ENCODE measurements at places on chromosomes 16 and 17.

DNA sequence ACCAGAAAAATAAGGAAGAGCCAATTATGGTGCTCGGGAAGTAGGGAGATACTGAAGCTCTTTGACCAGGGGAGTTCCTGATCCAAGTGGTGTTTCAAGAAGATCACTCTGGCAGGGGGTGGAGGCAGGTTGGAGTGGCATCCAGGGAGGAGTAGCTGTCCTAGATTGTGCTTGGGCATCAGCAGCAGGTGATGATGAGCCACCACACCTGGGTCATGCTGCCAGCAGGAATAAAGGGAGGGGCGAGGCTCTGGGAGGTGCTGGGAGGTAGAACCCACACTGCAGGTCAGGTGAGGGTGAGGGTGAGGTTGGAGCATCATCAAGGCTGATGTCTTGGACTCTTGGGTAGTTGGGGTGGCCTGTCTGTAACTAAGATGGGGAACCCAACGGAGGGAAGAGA, 35.4 kb upstream of the ADGRG1 start:
- no peak for DNase-seq

DNA sequence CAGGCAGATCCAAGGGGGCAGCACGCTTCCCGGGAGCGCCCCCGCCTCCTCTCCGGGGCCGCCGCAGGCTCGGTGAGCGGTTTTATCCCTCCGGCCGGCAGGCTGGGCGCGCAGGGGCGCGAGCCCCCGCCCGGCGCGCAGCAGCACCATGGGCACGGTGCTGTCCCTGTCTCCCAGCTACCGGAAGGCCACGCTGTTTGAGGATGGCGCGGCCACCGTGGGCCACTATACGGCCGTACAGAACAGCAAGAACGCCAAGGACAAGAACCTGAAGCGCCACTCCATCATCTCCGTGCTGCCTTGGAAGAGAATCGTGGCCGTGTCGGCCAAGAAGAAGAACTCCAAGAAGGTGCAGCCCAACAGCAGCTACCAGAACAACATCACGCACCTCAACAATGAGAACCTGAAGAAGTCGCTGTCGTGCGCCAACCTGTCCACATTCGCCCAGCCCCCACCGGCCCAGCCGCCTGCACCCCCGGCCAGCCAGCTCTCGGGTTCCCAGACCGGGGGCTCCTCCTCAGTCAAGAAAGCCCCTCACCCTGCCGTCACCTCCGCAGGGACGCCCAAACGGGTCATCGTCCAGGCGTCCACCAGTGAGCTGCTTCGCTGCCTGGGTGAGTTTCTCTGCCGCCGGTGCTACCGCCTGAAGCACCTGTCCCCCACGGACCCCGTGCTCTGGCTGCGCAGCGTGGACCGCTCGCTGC, 832 bp downstream of the CDK5R1 start:
- peak; percentile 49 for DNase-seq

DNA sequence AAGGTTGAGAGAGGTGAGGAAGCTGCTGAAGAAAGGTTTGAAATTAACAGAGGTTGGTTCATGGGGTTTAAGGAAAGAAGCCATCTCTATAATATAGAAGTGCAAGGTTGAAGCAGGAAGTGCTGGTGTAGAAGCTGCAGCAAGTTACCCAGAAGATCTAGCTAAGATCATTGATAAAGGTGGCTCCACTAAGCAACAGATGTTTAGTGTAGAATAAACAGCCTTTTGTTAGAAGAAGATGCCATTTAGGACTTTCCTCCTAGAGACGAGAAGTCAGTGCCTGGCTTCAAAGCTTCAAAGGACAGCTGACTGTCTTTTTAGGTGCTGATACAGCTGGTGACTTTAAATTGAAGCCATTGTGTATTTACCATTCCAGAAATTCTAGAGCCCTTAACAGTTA, 29.3 kb downstream of the GOSR1 start:
- no peak for DNase-seq

DNA sequence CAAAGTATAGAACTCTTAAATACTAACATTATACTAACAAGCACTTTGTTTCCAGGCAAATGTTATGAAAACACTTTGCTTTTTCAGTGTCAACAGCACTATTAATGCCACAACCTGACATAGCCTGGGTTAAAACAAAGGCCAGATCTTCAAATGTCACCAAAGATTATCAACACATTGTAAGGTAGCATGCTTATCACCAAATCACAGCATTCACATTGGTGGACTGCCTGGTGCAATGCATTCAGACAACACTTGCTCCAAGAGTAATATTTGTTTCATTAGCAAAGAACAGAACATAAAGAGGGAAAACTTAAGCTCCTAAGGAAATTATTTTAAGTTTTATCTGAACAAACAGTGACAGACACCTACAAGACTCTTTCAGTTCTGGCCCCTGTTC, 1361.2 kb downstream of the CDH8 start:
- no peak for DNase-seq

DNA sequence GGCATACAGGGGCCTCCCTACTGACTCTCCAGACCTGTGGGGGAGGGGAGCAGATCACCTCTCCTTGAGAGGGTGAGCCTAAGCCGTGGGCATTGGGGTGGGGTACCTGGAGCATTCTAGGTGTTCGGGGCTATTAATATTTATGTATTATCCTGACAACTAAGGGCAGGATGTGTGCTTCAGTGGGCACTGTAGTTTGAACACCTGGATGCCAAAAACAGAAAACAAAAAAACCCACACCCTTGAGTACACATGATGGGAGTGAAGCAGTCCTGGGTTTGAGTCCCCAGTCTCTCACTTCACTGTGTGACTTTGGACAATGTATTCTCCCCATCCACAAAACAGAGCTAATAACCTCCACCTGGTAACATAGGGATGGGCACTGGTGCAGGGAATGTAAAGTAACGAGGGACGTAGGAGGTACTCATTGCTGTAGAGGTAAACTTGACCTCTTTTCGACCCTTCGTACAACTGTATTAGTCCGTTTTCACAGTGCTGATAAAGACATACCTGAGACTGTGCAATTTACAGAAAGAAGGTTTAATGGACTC, 257.8 kb downstream of the CPPED1 start:
- no peak for DNase-seq

- DNase-seq: peak; percentile 70
These were observed 6.1 kb downstream of the DNAI2 start for GRCh38 chr17:74280093-74280513.

DNA sequence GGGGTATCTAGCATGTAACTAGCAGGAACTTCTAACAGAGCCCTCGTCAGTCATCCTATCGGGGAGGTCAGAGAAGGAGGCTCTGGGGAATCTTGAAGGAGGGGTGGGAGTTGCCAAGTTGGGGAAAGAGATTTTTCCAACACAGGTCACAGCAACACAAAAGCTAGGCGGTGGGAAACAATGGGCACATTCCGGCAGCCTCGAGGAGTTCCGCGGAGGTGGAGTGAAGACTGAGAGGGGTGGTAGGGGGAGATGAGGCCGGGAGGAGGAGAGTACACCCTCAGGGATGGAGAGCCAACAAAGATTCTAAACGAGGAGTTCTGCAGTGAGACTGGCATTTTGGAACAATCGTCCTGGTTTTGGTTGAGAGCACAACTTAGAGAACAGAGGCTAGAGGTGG, 13.5 kb upstream of the CALB2 start:
- no peak for DNase-seq

DNA sequence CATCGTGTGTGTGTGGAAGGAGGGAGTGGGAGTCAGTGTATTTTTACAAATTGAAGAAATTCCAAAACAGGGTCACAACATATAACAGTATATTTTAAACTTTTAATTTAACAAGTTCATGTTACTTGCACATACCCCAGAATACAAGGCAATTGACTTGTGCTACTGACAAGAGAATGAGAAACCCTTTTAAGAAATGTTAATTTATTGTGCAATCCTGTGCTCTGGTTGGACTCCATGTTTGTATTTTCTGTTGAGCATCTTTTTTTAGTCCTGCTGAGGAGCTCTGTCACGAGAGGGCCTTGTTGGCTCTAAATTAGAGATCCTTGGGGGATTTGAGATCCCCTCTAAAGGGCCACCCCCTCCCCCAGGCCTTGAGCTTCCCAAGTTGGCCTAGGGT, 1.1 kb upstream of the EMP2 start:
- no peak for DNase-seq

DNA sequence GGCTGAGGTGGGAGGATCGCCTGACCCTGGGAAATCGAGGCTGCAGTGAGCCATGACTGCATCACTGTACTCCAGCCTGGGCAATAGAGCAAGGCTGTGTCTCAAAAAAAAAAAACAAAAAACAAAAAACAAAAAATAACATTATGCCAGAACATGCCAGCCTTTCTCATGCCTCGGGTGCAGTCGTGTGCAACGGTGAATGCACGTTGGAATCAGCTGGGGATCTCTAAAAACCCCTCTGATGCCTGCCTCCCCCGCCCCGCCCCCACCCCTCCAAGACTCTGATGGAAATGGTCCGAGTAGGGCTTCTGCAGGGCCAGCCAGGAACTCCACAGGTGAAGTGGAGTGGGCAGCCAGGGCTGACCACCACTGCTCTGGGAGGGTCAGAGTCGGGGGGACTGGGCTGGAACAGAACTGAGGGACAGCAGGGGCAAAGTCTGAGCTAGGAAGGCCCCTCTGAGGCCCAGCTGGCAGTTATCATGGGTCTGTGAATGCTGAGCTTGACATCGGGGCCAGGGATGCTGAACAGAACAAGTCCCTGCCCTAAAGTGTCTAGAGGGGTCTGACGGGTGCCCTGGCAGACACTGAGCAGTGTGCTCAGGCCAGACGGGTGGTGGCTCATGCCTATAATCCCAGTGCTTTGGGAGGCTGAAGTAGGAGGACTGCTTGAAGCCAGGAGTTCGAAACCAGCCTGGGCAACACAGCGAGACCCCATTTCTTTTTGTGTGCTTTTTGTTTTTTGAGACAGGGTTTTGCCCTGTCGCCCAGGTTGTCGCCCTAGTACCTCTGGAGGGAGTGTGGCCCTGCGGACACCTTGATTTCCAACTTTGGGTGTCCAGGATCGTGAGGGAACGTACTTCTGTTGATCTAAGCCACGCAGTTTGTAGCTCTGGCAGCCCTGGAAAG, 193.4 kb upstream of the GSE1 start:
- no peak for DNase-seq

DNA sequence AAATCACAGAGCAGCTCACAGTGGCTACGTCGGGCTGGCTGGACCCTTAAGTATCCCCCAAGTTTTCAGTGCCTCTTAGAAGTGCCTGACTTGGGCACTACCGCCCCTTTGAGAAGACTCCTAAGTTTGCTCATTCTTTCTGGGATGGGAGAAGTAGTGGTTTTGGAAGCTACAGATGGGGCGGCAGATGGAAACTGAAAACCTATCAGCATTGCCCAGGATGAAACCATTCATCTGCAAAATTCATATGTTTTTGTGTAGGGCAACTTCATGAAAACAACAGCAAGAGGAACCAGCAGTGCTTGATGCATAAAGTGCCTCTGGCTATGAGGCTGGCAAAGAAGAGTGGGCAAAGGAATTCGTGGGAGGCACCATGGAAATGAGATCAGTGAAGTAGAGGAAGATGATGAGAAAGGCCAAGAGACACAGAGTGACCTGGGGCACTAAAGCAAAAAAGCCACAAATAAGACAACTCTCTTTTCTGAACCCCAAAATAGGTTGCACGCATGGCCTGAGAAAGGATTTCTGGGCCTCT, 277.1 kb downstream of the XYLT1 start:
- DNase-seq: no peak

DNA sequence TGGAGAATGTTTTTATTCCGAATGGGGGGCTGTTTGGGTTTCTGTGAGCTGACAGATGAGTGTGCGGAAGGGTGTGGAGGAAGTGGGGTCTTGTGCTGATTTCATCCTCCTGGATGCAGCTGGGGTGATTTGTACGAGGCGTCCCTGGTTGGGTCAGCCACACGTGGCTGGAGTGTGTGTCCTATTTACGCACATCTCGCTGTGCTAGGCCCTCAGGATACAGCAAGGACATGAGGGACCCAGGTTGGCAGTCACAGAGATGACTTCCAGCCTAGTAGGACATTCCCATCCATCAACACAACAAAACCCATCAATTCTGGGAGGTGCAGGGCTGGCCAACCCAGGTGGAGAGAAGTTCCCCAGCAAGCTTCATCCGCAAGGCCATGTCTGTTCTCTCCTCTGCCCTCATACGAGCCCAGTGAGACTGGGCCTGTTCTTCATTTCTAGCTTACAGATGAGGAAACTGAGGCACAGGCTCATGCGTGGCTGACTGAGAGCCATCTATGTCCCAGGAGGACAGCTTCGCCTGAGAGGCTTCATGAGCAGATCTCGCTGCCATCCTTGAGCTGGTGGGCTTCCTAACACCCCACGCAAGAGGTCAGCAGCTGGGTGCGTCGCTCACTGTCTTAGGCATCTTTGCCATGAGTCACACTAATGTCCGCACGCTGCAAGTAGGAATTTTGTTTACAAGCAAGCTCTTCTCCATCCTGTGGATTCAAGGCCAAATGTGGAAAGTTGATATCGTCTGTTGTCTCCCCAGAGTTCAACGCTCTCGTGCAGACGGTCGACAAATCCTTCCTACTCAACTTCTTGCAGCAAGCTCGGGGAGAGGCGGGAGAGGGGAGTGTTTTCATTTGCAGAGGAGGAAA, 24.4 kb downstream of the IRF8 start:
- no peak for DNase-seq

DNA sequence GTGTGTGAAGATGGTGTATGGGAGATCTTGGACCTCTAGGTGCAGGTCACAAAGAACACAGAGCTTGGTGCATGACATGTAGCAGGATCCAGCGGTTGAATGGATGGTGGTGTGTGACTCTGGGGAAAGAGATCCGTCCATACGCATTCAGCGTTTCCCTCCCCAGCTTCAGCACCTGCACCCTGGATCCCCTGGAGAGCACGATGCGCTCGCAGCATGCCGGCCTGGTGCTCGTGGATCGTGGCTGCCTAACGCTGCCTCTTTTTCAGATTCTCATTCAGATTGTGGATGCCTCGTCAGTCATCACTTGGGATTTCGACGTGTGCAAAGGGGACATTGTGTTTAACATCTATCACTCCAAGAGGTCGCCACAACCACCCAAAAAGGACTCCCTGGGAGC, 70.9 kb downstream of the SEC14L1 start:
- DNase-seq: no peak

DNA sequence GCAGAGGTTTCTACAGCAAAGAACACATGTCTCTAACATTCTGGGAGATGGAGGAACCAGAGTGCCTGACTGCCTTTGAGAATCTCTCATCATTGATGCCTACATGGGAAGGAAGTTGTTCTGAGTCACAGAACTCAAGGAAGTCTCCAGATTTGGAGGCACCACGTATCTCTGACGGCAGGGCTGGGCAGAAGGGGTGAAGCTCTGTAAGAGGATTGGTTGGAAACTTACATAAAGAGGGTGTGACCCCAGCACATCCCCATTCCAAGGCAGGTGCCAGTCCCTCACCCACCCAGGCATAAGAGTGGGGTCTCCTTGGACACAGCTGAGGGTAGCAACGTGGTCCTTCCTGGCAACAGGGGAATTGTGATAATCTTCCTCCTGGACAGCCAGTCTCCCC, 17.4 kb downstream of the TNFRSF13B start:
- no peak for DNase-seq

- peak; percentile 12 for DNase-seq
These were observed 4.6 kb upstream of the GAN start for GRCh38 chr16:81310045-81310644.

GRCh38 chr17:17433000-17433703, 43.6 kb upstream of the MED9 start:
- DNase-seq: no peak

Measured in activated CD4-positive, alpha-beta T cell treated with anti-CD3 and anti-CD28 coated beads for 48 hours (primary cell).